ENCODE measurements at places on chromosomes 3 and 15.
A peak's percentile ranks its signal among the peaks of the same experiment; 100 is the strongest.

DNA sequence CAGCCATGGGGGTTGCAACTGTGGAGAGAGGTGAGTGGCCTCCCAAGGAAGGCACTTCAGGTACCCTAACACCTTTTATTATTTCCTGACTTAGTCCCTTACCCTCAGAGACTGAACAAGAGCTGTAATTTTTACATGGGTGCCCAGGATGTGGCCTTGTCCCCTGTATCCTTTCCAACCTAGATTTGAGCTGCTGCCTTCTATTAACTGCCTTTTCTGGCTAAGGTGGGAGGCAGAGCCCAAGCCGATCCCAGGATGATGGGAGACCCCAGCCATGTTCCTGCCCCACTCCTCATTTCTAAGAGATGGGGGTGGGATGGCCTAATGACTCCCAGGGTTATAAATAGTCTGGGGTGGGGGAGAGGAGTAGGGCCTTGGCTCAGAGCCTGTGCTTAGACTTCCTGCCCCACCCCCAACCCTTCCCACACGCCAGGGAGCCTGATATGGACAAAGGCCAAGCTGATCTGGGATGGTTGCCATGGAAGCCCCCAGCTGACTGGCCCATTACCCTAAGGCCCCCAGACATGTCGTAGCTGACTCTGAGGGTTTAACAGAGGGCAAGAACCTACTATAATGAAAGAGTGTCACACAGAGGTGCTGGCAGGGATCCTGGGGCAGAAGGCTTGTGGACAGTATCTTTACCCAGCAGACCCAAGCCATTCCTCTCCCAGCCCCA, 1.9 kb downstream of the KLHDC8B start:
- no peak for DNase-seq

GRCh38 chr15:40055576-40056293, 16.8 kb upstream of the SRP14 start:
- no peak for DNase-seq

- DNase-seq, result no peak
Measured at GRCh38 chr3:146968204-146968651, 363.1 kb upstream of the PLSCR5 start.

- no peak for DNase-seq
Measured at GRCh38 chr3:187935623-187936156, 190.4 kb upstream of the BCL6 start.

GRCh38 chr3:102085431-102086176, 236.3 kb downstream of the NFKBIZ start:
- DNase-seq, result no peak

- no peak for DNase-seq
Measured at GRCh38 chr15:85028416-85028815, 46.8 kb downstream of the PDE8A start.

GRCh38 chr3:138271189-138271794, 58.4 kb downstream of the NME9 start:
- no peak for DNase-seq

DNA sequence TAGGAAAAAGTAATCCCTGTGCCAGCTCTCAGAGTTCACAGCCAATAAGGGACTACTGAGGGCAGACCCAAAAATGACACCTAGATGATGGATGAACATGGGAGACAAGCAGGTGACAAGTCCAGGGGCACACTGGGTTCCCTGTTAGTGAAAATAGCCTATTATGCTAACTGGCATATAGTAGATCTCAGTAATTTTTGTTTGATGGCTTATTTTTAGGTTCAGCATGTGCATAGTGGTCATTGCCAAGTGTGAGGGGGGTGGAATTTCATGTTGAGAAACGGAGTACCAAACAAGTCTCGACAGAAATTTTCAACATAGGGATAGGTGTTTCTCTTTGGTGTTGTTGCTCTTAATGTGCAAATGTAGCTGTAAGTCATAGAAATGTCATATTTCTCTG, 6.4 kb upstream of the ITGB5 start:
- DNase-seq, result no peak

DNA sequence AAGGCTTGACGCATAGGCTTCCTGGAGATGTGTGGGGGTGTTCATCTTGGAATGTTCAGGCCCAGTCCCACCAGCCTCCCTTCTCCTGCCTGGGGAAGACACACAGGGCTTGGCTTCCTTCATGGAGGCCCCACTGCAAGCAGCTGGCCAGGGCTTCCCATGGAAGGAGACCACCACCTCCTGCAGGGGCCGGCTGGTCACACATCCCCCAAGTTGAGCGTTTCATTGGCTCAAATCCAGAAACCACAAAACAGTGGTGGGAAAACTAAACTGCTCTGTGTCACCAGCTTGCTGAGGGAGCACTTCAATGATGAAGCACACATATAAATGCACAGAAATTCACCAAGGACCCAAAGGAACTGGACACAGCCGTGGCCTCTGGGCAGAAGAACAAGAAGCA, 8.3 kb downstream of the IQSEC1 start:
- DNase-seq, result no peak

DNA sequence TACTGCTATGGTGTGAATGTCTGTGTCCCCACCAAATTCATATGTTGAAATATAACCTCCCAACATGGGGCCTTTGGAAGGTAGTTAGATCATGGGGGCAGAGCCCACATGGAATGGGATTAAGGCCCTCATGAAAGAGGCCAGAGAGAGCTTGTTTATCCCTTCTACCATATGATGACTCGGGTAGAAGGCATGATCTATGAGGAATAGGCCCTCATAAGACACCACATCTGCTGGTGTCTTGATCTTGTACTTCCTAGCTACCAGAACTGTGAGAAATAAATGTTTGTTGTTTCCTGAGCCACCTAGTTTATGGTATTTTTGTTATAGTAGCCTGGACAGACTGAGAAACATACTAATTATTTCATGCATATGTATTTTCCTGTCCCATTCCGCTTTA, 51.9 kb downstream of the WWTR1 start:
- no peak for DNase-seq

- DNase-seq, result no peak
Measured at GRCh38 chr3:126452213-126452612, 23.5 kb downstream of the ZXDC start.

DNA sequence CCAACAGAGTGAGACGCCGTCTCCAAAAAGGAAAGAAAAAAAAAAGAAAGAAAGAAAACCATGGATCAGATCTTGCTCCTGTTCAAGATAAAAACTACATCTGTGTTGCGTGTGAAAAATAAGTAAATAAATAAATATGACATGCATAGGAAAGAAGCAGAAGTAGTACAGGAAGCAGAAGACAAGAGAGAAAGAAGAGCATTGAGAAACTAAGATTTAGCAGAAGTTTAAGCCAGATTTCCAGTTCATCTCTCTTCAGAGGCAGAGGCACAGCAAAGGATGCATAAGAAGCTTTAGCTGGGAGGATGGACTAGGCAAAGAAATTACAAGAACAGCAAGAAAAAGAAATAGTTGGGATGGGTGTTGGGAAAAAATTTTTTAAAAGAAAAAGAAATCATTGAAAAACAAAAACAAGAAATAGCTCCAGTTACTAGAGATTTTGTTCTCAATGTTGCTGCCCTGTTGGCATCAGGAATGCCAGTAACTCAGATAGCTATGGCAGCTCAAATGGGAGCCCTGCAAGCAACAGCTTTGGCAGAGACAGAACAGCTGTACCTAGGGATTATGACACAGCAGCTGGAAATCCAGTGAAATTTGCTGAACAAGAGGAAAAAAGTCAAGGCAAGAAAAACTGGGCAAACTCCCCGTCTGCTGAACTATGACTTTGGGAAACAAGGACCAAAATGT, 17.3 kb downstream of the AP3S2 start:
- DNase-seq, result no peak

- DNase-seq, result no peak
Measured at GRCh38 chr3:57001356-57001755, 59.1 kb upstream of the SPATA12 start.

DNA sequence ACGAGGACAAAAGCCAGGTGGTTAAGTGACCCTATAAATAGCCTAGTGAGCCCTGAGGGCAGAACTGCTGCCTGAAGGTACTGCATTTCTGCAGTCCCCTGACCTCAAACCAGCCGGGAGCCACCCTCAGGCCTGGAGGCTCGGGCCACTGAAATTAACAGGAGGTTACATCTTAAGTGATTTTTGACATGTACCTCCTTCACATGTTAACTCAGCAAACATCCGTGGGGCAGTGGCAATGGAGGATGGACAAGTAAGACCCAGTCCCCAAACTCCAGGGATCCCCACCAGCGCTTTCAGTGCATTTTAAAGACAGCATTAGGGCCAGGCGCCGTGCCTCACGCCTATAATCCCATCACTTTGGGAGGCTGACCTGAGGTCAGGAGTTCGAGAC, 26.2 kb downstream of the PSTPIP1 start:
- no peak for DNase-seq

DNA sequence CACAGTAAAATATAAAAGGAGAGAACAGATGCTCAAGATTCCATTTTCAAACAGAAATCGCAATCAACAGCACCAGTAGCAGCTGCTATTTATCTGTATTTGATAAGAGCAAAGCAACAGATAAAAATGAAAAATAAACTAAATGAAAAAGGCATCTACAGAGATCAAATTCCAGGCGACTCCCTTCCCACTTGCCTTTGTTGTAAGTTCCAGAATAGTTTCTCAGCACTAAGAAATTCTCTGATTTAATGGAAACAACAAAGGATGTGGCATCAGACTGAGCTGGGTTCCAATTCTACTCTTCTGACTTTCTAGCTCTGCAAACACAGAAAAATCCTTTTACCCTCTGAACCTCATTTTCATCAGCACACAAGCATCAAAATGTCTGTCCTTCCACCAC, 110.8 kb upstream of the MME start:
- DNase-seq, result no peak

DNA sequence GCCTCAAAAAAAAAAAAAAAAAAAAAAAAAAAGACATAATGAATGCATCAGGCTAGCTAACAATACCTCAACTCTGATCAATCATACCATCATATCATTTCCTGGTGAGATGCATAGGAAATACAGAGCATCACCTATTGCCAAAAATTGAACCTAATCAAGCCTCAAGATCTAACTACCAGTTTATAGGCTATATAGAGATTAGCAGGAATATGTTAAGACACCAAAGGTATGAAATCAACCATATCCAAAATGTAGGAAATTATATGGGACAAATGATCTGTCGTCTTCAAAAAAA, 387 bp upstream of the VPS33B start:
- no peak for DNase-seq

- no peak for DNase-seq
Measured at GRCh38 chr3:157064402-157064801, 95.5 kb downstream of the CCNL1 start.

DNA sequence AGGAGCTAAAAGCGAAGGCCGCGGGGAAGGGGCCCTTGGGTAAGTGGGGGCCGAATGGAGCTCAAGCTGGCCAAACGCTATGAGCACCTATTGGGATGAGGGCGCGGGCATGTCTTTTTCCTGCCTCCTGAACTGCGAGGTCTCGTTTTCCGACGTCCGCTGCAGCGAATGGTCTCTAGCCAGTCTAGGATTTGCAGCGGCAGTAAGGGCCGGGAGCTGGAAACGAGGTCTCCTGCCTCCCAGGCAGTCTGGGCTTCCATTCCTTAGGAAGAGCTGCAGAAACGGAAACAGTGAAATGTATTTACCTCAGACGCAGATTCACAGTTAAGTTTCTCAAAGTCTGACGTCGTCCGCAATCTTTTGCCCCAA, 517 bp downstream of the TMA7 start:
- DNase-seq, result no peak

- no peak for DNase-seq
Measured at GRCh38 chr3:53109891-53110771, 20.1 kb downstream of the RFT1 start.

DNA sequence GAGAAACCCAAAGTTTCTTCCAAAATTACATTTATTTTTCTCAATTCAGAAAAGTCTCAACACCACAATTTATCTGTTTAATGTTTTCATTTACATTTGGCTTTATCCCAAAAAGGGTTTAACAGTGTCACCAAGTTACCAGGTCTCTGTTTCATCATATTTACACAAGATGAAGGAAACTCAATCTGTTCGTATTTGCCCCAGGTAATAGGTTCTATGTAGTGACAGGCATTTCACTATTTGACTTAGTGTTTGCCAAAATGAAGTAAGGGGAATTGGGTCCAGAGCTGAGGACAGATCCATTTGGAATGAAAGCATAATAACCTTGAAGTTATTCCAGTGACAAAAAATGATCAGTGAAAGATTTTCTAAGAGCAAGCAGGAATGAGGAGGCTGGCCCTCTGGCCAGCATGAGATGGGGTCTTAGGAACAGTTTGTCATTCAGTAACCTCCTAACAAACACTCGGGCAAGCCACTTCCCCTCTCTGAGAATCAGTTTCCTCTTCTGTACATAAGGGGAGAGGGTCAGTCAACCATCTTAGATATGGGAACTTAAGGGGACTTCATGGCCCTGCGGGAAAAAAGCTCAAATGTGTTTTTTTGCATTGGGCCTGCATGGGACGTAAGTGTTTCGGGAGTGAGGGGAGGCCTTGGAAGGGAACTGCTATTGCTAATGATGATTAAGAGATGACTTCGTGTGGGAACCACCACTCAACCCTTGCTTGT, 31.8 kb downstream of the UMPS start:
- DNase-seq, result no peak

- no peak for DNase-seq
Measured at GRCh38 chr3:9135930-9136525, 113.4 kb downstream of the SRGAP3 start.

GRCh38 chr3:35088943-35089342, 550.4 kb upstream of the ARPP21 start:
- no peak for DNase-seq

- DNase-seq, result no peak
Measured at GRCh38 chr3:105843994-105844393, 24.8 kb downstream of the CBLB start.

GRCh38 chr3:72418244-72418643, 430.0 kb downstream of the SHQ1 start:
- DNase-seq, result no peak

GRCh38 chr3:113696658-113697499, 437 bp upstream of the USF3 start:
- peak; percentile 95 for DNase-seq

DNA sequence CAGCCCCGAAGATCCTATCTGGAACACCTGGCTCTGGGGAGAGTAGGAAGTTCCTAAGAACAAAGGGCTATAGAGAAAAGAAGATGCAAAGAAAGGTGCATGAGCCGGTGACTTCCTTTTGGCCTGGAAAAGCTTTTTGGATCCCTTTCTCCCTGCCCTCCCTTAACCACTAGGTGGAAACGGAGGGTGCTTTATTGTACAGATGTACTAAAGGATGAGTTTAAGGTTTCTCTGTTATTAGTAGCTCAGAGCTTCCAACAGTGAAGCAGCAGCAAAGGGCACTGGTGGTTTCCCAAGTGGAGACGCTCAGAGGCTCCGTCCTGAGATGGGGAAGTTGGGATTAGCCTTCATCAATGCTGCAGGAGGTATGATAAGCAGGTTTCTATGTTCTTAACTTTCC, 5.9 kb upstream of the ADGRG7 start:
- no peak for DNase-seq

- DNase-seq, result no peak
Measured at GRCh38 chr3:109210501-109210900, 74.0 kb downstream of the C3orf85 start.

Measured in T-helper 9 cell (primary cell).